ENCODE measurements at places on chromosomes 3 and 15. TPM values are rescaled to one million over a fixed set of nuclear protein-coding genes. Genes with fewer than 3 reads are reported as not detected.

Gene CGNL1
- not detected for total RNA-seq

Gene EPM2AIP1
- total RNA-seq = 20.0 TPM

Gene COMMD2
- total RNA-seq = 30.9 TPM

Gene DTWD1
- total RNA-seq = 13.7 TPM

Gene GOLGA6L10
- total RNA-seq = 0.97 TPM

Gene GOLGA6D
- not detected for total RNA-seq

Gene ALCAM
- total RNA-seq = 3.8 TPM

Gene KIF7
- total RNA-seq = 0.67 TPM

Gene CNTN4
- not detected for total RNA-seq

Gene CASR
- total RNA-seq = 0.06 TPM

Gene ITIH1
- not detected for total RNA-seq

Gene SLC2A2
- total RNA-seq = not detected

Gene ATG7
- 34.2 TPM for total RNA-seq

Gene ITGB5
- total RNA-seq = 0.15 TPM

Gene GOLGA6L7
- total RNA-seq = not detected

Gene RASGRP1
- 185 TPM for total RNA-seq

Gene SLC28A2
- not detected for total RNA-seq

Gene RLBP1
- not detected for total RNA-seq

Gene CACNA1D
- total RNA-seq = 0.33 TPM
